ENCODE measurements at places on chromosomes 7 and 10.

DNA sequence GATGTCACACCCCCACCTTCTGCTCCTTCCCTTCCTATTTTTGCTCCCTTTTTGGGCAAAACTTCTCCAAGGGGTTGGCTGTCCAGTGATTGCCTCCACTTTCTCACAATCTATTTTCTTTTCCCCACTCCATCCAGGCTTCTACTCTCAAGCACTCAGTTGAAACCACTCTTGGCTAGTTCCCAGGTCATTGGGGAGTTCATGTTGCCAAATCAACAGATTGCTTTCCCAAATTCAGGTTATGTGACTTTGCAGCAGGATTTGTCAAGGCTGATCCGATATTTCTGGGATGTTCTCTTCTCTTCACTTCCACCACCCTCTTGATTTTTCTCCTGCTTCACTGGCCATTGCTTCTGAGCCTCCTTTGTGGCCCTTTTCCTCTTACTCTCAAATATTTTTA, 258.7 kb upstream of the SLC26A5 start:
- no peak for DNase-seq

DNA sequence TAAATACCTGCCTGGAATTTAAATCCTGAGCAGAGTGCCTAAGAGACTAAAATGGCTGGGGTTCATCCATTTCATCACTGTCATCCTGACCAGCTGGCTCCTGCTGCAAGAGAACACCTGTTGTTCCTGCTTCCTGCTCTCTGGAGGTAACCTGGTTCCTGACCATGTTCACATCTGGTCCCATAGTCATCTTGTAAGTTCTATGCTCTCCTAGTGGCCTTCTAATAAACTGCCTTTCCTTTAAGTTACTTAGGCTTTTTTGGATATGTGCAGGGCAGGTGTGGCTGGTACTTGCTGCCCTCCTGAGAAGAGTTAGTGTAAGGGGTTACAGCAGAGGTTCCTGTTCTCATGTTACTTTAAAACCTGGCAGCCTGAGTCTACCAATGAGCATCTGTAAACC, 80.0 kb downstream of the NRCAM start:
- no peak for DNase-seq

DNA sequence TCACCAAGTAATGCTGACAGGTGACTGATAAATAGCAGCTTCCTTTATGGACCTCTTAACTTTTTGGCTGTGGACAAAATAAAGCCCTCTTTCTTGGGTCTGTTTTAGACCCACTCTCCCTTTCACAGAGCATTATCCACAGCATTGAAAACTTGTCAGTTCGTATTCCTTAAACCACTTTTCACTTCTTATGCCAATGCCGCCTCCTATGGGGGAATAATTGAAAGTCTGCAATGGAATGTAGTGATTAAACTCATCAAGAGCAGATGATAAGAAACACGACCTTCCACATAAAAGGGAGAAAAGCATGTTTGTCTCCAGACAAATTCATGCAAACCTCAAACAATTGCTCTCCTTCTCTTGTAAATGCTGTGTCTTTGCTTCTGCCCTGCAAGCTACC, 153.4 kb downstream of the SORCS1 start:
- no peak for DNase-seq

GRCh38 chr10:86046845-86047460, 319.6 kb downstream of the GRID1 start:
- no peak for DNase-seq

DNA sequence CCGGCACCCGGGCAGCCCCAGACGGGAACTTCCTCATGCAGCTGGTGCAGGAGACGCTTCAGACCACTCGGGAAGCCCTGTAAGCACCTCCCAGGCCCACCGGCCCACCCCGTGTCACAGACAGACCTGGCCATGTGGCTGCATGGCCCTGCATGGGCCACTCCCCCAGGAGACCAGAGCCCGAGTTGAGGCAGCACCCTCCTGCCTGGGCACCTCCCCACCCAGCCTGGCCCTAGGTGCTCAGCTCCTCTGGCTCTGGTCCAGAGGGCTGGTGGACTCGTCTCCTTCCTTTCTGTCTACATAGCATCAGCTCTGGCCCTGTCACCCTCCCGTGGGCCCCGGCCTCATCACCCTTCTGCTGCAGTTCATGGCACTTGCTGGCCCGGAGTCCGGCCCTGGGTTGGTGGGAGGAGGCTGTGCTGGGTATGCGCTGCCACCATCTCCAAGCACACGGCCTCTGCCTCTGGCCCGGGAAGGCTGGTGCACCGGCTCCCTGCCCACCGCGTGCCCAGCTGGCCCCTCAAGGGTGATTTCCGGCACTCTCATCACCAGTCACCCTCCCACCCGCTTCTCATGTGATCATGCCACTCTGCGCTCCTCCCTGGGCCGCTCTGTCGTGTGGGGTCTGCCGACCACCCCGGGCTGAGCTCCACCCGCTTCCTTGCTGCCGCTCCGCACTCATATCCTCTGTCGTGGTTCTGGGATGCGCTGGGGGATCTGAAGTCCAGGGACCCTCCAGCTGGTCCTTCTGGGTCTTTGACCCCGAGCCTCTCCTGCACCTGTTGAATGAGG, 53.1 kb upstream of the DPYSL4 start:
- DNase-seq: no peak

GRCh38 chr7:7522421-7522820, 13.3 kb downstream of the COL28A1 start:
- no peak for DNase-seq

DNA sequence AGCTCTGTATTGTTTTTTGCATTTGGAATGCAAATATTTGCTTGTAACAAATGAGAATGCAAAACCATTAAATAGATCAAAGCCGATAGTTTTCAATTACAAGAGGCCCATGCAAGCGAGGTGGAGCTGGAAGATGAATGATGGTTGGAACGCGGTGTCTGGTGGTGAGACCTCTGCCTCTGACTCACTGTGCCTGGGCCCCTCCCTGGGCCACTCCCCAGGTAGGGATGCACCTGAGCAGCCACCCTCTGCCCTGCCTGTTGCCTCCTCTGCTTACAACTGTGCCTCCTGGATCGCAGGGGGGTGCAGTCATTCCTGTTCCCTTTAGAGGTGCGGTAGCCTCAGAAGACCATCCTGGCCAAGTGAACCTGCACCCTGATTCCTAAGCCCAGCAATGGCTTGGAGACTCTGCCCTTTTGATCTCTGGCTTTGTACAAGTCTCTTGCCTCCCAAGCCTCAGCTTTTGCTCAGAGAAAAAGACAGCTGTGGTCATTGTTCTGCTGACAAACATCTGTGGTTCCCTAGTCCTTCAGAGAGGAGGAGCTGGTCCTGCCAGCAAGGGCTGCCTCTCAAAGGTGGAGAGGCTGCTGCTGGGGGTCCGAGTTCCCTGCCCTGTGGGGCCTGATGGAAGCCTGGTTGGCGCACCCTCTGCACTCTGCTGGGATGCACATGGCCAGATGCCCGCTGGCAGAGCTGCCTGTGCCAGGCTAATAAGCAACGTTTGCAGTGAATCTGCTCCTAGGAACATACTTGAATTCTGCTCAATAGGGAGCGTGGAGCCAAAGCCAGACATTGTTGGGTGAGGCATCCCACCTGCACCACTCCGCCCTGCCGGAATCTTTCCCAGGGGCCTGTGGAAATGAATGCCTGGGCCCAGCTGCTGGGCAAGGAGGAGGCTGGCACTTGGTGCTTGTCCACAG, 126.3 kb upstream of the TCERG1L start:
- no peak for DNase-seq

Measured in stimulated activated CD8-positive, alpha-beta memory T cell treated with anti-CD3 and anti-CD28 coated beads, Interleukin-15, amount 100 ng/mL, for 1 hour (primary cell).